ENCODE measurements at places on chromosomes 6 and 20.

DNA sequence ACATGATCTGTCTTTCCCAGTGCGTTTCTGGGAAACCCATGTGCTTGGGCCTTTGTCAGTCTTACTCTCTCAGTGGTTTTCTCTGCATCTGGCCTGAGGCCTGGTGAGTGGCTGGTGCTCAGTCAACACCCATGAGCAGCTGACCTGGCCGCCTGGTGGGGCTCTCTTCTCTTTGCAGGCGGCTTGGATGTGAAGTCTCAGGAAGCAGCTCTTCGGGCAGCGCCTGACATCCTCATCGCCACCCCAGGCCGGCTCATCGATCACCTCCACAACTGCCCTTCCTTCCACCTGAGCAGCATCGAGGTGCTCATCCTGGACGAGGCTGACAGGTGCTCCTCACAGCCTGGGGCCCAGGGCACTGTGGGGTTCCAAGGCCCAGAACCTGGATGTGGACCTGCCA, 10.8 kb downstream of the DDX27 start:
- DNase-seq: no peak

DNA sequence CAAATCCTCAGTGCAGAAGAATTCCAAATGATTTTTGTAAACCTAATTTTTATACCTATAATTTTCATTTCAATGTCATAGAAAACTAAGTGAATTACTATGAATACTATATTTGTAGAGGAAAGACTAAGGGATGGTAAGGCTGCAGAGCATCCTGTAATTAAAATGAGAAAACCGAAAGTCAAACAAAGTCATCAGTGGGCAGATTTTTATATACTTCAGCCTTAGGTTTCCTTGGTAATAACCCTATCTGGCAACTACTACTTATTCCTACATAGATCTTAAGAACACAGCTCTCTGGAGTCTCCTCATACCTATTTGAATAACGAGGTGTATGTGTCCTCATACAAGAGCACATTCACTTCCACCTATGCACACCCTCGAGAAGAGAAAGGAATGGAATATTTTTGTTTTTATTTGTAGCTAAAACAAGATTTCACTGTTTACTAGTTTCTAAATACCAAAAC, 117.9 kb upstream of the SGK1 start:
- DNase-seq: no peak

DNA sequence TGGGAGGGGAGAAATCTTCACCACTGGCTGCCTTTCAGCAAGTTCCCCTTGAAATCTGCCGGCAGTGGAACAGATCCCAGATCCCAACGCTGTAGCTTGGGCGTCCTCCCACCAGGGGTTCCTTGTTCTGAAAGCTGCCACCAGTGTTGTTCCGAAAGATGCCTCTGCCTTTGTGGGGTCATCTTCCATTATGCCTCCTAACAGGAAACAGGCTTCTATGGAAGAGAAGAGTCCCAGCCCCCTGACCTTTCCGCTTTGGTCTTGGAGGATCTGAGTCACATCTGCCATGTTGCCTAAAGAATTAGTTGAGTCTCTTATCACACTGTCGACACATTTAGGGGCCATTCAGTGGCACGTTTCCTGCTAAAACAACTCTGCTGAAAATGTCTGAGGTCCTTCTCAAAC, 57.5 kb upstream of the NFATC2 start:
- DNase-seq: no peak

DNA sequence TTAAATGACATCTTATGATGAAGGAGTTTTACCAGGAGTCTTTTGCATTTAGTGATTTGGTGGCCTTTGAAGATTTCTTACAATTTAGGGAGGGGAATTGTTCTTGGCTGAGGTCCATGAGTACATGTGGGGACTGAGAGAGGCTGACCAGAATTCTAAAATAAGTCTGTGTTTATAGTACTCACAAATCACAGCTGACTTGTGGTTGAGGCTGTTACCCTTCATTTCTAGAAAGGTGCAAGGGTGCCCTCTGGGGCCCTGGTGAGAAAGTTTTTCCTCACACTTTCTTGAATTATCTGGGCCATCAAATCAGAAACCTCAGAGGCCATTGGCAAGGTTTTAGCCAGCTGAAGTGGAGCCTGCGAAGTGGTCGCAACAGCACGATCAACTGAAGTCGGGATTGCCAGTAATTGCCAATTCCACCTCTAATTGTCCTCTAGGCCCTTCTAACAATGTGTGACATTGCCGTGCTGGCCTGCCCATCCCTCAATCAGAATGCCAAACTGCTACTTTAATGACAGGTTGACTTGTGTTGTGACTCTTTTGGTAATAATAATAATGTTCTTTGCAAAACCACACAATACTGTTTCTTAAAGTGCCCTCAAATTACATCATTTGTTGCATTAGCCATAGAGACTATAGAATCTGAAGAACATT, 221.6 kb downstream of the OGFRL1 start:
- DNase-seq: peak; percentile 59

DNA sequence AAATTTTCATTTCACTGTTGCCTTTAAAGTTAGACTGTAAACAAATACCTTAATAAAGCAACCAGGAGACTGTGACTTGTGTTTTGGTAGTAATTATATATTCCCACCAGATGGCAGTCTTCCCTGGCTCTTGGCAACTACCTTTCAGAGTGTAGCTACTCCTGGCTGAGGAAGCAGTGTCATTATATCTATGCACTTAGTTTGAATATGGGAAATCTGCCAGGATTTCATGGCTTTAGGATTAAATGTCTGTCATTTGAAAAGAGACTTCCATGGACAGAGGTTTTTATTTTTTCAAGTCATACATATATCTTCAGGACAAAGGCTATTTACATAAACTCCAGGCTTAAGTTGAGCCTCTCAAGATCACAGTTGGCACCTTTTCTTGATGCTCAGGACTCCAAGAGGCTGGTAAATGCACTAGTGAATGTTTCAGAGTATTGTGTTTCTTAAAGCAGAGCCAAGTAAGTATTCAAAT, 160.1 kb downstream of the C6orf58 start:
- peak; percentile 37 for DNase-seq

DNA sequence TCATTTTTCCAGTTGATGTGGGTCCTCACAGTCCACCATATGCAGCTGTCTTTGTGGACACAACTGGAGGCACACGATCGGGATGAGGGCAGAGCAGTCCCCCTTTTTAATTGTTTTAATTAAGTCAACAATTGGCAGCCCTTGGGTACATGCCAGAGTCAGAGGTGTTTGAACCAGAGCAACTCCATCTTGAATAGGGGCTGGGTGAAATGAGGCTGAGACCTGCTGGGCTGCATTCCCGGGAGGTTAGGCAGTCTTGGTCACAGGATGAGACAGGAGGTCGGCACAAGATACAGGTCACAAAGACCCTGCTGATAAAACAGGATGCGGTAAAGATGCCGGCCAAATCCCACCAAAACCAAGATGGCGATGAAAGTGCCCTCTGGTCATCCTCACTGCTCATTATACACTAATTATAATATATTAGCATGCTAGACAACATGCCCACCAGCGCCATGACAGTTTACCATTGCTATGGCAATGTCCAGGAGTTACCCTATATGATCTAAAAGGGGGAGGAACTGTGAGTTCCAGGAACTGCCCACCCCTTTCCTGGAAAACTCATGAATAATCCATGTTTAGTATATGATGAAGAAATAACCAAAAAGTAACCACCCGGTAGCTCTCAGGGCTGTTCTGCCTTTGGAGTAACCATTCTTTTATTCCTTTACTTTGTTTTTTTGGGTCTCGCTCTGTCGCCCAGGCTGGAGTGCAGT, 31.8 kb upstream of the BLCAP start:
- no peak for DNase-seq

DNA sequence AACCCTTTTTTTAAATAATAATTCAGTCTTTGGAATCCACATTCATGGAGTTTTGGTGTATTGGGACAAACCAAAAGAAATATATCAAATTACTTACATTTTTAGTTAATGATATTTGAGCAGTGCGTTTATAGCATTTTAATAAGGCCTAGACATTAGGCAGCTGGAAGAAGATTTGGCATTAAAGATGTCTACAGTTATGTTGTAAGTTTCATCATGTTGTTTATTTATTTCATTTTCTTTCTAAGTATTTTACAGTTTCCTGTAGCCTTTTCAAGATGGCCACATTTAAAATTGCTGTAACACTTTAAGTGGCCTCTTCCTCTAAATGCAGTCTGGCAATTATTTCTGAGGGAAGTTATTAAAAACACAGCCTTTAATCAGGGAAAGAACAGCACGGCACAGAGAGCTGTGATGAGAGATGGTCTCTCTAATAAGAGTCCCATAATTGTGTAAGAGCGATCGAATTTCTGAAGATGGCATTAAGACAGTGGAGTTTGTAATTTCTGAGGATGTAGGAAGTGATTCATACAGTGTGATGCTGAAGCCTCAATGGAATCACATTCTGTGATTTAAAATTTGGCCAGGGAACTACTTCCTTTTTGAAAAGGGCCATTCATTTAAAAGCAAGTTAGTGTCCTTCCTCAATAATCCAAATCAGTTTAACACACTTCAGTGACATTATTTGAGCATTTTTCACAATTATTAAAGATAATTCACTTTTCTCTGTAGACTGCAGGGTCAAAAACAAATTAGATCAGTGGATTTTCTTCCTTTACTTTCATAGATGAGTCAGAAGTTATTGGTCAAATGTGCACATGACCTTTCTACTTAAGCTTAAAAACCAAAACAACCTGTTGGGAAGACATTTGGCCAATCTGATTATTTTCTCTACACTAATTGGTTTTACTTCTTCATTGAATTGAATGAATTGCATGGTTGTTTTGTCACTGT, 52.4 kb upstream of the EDN3 start:
- DNase-seq: peak; percentile 59

- DNase-seq: no peak
These were observed 5.4 kb downstream of the SLCO4A1 start for GRCh38 chr20:62647521-62648317.

DNA sequence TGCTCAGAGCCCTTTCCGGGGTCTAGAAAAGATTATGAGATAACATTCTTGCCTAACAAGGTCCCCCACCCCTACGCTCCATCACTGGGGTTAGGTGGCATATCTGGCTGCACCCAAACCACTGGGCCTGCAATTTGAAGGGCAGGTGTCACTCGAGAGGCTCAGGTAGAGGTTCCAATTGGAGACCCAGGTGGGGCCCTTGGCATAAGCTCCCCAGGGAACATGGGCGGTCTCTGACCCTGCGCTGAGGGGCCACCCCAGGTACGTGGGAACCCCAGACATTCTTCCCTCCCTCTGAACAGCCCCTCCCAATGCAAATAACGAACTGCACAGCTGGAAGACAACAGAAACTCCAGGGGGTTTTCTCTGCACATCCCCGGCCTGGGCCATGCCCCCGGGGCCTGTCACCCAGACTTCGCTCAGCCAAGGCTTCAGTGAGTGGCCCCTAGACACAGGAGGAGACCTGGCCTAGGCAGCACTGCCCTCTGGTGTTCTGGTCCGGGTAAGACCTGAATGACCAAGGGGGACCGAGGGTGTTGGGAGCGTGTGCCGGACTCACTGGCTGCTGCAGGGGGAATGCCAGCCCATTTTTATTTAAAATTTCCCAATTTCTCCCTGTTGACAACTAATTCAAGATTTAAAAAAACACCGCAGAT, 47.5 kb downstream of the DSTN start:
- no peak for DNase-seq

- no peak for DNase-seq
These were observed 85.7 kb downstream of the RFPL4B start for GRCh38 chr6:112432853-112433252.

- no peak for DNase-seq
These were observed 791.1 kb downstream of the MAFB start for GRCh38 chr20:39897781-39898466.

Data from fibroblast of skin of left quadriceps (primary cell).